ENCODE measurements at places on chromosomes 7 and 10. TPM values are rescaled to one million over a fixed set of nuclear protein-coding genes. Genes with fewer than 3 reads are reported as not detected.

DNA sequence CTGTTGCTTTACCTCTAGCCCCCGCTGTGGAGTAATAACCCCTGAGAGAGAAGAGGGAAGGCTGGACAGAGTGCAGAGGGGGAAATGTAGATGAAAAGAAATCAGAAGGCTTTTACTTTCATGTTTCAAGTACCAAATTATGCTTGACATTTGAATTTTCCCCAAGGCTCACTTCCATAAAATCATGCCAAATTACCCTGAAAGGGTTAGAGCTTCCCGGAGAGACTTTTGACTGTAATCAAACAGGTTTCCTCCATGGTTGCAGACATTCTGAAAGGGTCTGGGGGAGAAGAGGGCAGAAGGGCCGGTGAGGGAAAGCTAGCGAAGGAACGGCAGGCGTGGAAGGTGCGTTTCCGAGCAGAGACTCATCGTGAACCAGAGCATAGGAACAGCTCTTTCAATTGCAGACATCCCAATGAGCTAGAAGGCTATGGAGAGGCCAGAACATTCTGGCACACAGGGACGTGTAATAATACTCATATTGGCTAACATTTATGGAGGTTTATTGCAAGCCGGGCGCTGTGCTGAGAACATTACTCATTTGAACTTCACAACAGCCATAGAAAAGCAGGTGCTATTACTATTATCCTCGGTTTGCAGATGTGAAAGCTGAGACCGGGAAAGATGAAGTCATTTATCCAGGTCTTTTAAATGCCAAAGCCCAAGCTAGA, 620.8 kb upstream of the AUTS2 start:
- no peak overlapping the region for H3K27ac ChIP-seq
- DNase-seq: no peak
- no peaks in the 10 kb centered on the region for H3K4me1 ChIP-seq
- no peaks in the 10 kb centered on the region for H3K27me3 ChIP-seq
- H3K4me3 ChIP-seq: no peak overlapping the region

The OGDHL gene
- 2.6 TPM for total RNA-seq

GRCh38 chr10:27949528-27950241, 49.2 kb downstream of the ODAD2 start:
- H3K27me3 ChIP-seq: no peaks in the 10 kb centered on the region
- H3K27ac ChIP-seq: no peak overlapping the region
- DNase-seq: no peak

DNA sequence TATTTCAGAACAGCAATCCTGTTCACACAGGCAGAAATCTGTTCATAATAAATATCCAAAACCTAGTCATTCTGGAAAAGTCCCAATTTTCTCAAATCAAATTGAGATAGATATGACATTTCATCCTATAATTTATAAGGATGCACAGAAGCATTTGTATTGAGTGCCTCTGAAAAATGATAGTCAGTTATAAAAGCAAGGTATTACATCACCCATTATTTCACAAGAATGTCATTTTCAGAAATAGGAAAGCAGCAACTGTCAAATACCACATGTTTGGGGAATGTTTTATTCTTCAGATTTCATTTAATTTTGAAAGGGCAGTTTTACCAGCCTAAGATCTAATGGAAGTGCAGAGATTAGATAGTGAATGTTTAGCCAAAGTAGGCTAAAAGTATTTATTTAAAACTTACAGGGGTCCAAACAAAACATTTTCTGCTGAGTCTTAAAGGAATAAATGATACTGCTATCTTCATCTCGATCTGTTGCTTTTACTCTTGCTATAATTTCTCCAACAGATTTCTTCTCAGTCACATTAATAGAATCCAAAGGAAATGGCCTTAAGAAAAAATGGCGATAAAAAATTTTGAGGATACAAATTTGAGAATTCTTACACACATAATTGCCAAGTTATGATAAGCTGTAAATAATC, 185.8 kb downstream of the HGF start:
- no peaks in the 10 kb centered on the region for H3K27me3 ChIP-seq
- H3K4me3 ChIP-seq: no peak overlapping the region
- H3K27ac ChIP-seq: no peak overlapping the region
- DNase-seq: no peak
- no peaks in the 10 kb centered on the region for H3K36me3 ChIP-seq
- no peaks in the 10 kb centered on the region for H3K4me1 ChIP-seq

DNA sequence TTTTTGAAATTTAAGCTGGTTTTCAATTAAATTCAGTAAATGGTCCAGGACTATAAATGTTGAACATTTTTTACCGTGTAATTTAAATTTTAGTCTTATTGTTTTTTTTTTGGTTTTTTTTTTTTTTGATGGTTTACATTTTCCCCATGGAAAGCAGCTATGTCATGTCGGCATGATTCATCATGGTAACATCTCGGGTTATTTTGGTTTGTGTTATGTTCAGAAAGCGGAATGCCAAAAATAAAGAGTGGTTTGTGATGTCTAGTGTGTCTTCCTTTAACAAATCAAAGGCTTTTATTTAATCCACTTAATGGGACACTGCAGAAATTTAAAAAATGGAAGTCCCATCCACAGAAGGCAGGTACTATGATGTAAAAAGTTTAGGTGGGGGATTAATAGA, 58.5 kb downstream of the TRUB1 start:
- no peak overlapping the region for H3K27ac ChIP-seq
- no peak overlapping the region for H3K4me3 ChIP-seq
- H3K27me3 ChIP-seq: no peaks in the 10 kb centered on the region
- H3K4me1 ChIP-seq: no peaks in the 10 kb centered on the region
- DNase-seq: no peak

GRCh38 chr7:55109404-55110167, 90.8 kb downstream of the EGFR start:
- peak; percentile 91 for DNase-seq
- peaks cover 42% of the 10 kb centered on the region for H3K4me1 ChIP-seq
- no peaks in the 10 kb centered on the region for H3K27me3 ChIP-seq
- peak overlapping the region; percentile 28 for H3K4me3 ChIP-seq
- H3K36me3 ChIP-seq: no peaks in the 10 kb centered on the region
- H3K27ac ChIP-seq: peak overlapping the region; percentile 91

GRCh38 chr7:92674379-92674778, 84.2 kb upstream of the FAM133B start:
- H3K27ac ChIP-seq: no peak overlapping the region
- H3K27me3 ChIP-seq: no peaks in the 10 kb centered on the region
- no peak for DNase-seq
- H3K36me3 ChIP-seq: peaks cover 4% of the 10 kb centered on the region

GRCh38 chr10:317271-317769, 182.1 kb downstream of the ZMYND11 start:
- no peak for DNase-seq
- no peaks in the 10 kb centered on the region for H3K36me3 ChIP-seq
- no peaks in the 10 kb centered on the region for H3K4me1 ChIP-seq
- no peak overlapping the region for H3K4me3 ChIP-seq
- no peaks in the 10 kb centered on the region for H3K27me3 ChIP-seq

- peaks cover 9% of the 10 kb centered on the region for H3K4me1 ChIP-seq
- no peaks in the 10 kb centered on the region for H3K27me3 ChIP-seq
- no peak for DNase-seq
- H3K36me3 ChIP-seq: no peaks in the 10 kb centered on the region
- no peak overlapping the region for H3K4me3 ChIP-seq
Observed at GRCh38 chr7:140723006-140723405, 26.5 kb downstream of the NDUFB2 start.

The SLC26A4 gene
- total RNA-seq: not detected

DNA sequence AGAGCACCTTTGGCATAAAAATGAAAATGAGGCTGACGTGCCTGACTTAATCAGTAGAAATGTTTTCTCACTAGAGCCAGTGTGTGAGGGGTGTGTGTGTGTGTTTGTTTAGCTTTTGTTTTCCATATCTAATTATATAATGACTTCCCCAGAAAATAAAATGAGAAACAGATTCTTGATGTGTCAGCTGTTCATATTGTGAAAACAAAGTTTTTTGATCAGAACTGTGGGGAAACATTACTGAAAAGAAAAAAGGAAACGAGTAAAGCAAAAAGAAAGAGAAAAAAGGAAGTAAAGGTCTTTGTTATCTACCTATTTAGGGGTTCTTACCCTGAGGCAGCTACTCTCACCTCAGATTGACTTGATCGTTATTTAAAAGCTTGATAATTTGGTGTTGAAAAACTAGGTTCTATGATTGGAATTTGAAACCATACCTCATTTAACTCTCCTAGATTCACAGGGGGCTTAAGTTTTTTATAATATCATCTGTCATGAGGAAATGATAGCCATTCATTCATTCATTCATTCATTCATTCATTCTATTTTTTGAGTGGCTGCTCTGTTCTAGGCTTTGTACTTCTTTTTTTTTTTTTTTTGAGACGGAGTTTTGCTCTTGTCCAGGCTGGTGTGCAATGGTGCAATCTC, 58.0 kb downstream of the CREM start:
- no peak overlapping the region for H3K4me3 ChIP-seq
- no peak overlapping the region for H3K27ac ChIP-seq
- H3K36me3 ChIP-seq: 0 out of 2 replicates have a peak, but pooled peaks cover 3% of the 10 kb centered on the region
- peaks cover 10% of the 10 kb centered on the region for H3K4me1 ChIP-seq
- no peak for DNase-seq

The PITRM1 gene
- 61.5 TPM for total RNA-seq

The BTBD16 gene
- not detected for total RNA-seq

The AOAH gene
- not detected for total RNA-seq

Measured in PC-3 (cell line).